ENCODE measurements at places on chromosomes 2 and 18.

GRCh38 chr18:57834616-57835015 is 31.5 kb upstream of the ATP8B1 start:
- DNase-seq = no peak

DNA sequence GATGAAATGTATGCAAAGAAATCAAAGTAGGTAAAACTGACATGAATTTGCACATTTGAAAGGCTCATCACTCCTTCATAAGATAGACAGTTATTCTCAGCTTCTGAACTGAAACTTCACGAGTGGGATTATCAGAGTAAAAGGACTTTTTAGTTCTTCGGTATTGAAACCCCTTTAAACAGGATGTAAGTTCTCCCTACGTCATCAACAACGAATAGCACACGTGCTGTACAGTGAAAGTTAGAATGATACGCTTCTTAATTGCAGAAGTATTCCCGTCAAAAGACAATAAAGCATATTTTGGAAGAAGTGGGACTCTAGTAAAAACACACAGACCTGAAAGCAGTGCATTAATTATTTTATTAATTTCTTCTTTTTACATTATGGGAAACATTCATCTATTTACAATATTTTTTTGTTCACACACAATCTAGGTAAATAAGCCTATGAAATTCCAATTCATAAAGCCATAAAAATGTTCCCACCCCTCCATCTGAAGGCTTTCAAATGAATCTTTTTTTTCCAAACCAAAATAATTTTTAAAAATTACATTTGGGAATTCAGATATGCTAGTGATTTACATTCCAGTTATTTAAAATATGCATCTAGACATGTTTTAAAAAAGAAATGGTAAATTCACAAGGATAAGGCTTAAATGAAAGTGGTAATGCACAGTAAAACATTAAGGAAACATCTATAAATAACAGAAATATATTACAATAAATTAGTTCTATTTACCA is 45.9 kb downstream of the TGIF1 start:
- DNase-seq = no peak

GRCh38 chr18:45254709-45255082 is 360.6 kb upstream of the SLC14A2 start:
- no peak for DNase-seq

DNA sequence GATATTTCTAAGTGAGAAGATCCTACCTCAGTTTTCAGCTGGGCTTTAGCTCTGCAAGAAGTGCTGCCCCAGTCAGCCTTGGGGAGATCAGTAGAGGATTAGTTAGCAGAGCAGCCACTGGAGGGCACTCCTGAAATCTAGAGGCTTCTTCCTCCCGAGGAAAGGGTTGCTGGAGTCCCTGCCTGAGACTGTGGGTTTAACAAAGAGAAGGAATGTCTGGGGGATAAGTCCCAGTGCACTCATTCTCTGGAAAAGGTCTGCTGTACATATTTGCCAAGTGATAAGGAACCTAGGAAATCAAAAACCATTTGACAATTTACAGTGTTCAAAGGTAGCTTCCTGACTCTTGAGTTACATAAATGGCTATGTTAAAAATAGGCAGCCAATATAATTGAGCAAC is 207.2 kb downstream of the SLC8A1 start:
- DNase-seq = no peak

DNA sequence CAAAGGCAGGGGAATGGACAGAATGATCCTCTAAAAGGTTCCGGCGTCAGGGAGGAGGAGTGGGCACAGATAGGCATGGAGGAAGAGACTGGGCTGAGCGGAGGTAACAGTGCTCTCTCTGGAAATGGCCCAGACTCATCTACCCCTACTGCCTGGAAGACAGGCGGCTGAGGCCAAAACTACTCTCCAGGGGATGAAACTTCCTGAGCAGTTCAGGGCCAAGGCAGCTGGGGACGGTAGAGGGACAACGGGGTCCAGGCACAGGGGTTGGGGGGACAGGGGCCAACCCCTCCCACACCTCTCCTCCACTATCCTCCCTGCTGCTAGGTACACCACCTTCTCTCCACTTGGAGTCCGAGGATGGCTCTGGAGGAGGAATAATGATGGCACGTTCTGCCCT is 94.3 kb downstream of the TNS1 start:
- no peak for DNase-seq

- no peak for DNase-seq
Observed at GRCh38 chr2:109685453-109685852, 71.3 kb downstream of the SOWAHC start.

DNA sequence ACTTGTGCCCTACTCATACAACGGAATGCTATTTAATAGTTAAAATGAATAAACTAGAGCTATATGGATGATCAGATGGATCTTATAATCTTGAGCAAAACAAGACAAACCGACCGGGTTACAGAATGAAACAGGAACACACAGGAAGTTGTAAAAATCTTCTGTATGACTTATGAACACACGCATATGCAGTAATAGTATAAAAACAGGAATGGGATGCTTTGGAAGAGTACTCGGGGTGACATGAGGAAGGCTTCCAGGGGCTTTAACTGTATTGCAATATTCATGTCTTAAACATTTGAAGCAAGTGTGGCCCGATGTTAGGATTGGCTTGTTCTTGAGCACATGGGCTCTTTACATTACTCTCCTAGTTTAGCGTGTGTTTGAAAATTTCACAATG is 14.9 kb upstream of the E2F6 start:
- DNase-seq = no peak

DNA sequence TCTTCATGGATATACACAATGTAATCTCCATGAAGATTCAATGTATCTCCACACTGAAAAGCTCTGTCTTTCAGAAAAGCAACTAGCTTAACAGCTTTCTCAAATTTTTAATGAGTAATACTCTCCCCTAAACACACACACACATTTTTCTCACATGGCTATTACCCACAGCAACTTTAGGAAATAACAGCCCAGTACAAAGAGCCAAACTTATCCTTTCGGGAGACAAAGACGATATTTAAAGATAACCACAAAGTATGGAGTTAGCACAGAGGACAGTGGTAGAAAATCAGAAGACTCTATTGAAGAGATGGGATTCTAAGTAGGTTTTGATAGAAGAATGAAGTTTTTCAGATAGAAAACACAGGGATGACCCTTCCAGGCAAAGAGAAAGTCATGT is 394.9 kb upstream of the TRIB2 start:
- no peak for DNase-seq

DNA sequence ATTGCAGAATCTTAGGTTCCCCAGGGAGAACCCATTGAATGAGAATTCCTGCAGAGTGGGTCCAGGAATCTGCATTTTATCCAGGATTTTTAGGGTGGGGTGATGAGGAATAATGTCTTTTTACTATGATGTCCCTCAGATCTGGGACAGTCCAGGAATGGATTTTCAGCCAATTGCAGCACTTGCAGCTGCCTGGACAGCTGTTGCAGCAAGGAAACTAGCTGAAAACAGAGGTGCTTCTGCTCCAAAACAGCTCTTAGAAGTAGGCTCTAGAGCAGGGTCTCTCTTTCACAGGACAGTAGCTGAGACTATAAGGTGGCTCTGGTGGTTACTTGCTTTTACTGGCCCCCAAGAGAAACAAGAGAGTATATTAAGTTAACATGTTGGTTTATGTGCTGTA is 9.1 kb downstream of the GLI2 start:
- DNase-seq = no peak

DNA sequence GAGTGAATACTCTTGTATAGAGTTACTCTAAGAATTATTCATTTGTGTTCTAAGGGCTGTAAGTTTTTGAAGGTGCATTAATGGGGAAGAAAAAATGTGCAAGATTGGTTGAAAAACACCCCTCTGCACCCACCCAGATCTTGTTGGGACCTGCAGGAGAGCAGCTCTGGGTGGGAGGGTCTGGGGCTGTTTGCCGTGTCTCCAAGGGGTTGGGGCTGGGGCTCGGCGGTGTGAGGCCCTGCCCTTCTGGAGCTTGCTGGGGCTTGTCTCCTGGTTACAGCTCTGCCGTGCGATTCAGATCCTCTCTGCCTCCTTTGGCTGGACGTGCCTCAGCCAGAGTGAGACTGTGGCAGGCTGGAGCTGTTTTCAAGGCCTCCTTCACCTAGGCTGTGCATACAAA is 26.1 kb downstream of the IGFBP2 start:
- no peak for DNase-seq

GRCh38 chr2:66436581-66437001 is 1.7 kb downstream of the MEIS1 start:
- DNase-seq = no peak

DNA sequence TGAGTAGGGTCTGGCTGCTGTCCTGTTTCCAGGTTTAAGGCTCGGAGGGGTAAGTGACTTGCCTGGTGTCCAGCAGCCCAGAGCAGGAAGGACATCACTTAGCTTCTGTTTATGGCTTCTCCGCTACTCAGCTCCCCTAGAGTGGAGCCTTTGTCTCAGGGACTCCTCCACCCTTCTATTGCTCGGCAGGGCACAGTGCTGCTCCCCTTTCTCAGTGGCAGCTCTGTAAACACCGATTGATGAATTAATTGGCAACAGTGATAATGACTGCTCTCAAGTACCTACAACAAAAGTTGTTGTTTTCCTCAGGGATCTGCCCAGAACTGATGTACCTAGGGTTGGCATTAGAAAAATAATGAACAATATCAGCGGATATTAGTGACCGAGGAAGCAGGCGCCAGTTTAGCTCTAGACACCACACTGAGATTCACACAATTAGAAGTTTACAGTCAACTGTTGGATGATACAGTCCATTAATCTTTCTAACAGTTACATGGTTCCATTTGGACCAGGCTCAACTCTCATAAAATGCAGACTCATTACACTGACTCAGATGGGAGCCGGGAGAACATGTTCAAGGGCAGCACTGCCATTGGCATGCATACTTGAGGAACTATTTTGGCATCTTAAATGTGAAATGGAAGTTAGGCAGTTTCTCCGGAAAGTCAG is 265.7 kb downstream of the MTX2 start:
- DNase-seq = no peak

- DNase-seq = no peak
Observed at GRCh38 chr2:227853204-227853629, 18.2 kb upstream of the DAW1 start.

DNA sequence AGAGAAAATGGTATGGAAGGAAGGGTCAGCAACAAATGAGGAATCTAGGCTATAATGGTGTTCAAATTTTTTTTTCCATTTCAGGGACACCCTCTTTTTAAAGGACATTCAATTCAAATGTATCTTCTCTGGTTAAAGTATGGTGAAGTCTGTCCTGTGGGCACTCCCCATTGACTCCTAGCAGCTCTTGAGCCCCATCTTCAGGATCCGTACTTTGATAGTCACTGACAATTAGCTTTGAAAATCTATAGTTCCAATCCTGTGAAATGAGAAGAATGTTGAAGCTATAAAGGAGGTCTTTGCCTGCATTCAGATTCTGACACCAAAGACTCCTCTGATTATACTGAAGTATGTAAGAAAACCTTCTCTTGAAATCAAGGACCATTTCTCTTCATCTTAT is 43.3 kb downstream of the KCNH7 start:
- DNase-seq = no peak

DNA sequence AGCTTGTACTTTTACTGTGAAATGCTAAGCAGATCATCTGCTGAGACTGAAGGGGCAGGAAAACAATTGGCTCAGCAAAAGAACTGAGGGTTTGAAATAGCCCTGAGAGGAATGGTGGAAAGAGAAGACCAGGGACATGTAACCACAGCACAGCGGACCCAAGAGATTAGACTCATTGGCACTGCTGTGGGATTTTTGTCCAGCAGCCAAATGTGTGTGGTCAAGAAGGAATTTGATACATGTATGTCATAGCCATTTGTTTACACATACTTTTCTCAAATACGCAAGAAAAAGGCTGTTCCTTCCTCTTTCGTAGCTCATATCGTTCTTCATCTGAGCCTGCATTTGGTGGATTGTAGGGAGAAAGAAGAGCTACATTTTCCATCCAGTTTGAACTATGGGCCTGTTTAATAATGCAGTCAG is 73.8 kb downstream of the TRABD2A start:
- no peak for DNase-seq

DNA sequence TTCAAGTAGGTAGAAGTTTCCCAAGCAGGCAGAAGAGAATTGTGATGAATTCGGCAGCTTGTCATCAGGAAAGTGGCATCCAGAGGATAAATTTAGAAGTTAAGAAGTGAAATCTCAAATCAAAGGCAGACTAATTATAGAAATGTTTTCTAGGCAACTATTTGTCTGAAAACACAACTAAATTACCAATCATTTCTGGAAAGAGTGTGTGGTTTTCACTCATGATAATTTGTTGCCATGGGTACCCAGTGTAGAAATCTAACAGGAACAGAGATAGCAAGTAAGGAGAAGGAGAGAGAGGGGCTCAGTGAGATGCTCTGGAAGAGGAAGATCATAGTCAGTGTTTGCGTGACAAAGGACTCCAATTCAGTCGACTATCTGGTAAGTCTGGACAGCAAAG is 208.1 kb downstream of the NCKAP5 start:
- DNase-seq = no peak

- no peak for DNase-seq
Observed at GRCh38 chr2:60549238-60549927, 4.1 kb downstream of the BCL11A start.

DNA sequence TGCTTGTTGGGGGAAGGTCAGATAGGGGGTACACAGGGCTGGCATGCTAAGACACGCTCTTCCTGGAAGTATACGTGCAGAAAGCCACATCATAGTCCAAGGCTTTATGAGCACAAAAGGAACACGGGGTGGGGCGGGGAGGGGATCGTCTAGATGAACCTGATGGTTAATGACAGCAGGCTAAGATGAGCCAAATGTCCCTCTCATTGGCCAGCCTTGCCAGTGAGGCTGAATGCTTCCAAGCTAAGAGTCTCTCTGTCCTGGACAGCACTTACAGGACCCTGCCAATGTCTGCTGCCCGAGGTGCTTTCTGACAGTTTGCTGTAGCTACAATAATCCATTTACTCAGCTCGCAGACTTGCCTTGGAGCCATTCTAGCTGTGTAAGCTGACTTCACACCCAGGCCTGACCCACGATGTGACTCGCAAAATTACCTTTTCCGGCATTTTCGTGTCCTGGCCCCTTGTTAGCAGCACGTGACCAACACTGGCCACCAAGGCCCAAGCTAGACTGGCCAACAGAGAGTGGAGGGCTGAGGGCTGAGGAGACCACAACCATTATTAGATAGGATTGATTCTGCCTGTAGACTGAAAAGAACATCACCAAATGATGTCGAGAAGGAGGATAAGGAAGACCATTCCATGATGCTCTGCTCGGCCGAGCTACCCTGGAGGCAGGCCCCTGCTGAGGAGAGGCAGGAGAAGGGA is 84.2 kb downstream of the MALT1 start:
- no peak for DNase-seq

Data from stimulated activated CD8-positive, alpha-beta memory T cell treated with anti-CD3 and anti-CD28 coated beads, Interleukin-15, amount 100 ng/mL, for 24 hours (primary cell).